ENCODE measurements at places on chromosomes 1 and 21. TPM values are rescaled to one million over a fixed set of nuclear protein-coding genes. Genes with fewer than 3 reads are reported as not detected.

The ZNF697 gene
- total RNA-seq = 0.22 TPM

- DNase-seq = no peak
Observed at GRCh38 chr1:216945538-216946080, 222.4 kb upstream of the ESRRG start.

The SLC45A1 gene
- total RNA-seq = not detected

The C8B gene
- total RNA-seq = not detected

All from MG63 (cell line).